ENCODE measurements at places on chromosomes 2 and 18.

DNA sequence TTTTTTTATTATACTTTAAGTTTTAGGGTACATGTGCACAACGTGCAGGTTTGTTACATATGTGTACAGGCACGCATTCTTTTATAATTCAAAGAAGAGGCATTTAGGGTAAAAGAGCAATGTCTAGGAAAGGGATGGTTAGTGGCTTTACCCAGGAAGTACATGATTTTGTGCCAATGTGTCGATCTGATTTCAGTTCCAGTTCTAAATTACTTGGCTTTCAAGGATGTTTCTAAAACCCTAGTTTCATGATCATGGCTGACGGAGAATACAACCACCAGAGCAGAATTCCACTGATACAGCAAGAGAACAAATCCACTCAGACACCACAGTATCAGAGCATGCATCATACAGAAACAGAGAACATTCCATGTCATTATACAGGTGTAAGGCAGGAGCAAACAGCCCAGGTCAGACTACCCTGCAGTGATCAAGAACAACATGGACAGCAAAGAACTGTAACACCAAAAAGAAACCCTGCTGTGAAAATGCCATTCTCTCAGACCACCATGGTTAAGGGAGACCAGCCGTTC is 116.7 kb upstream of the STK17B start:
- DNase-seq = no peak

DNA sequence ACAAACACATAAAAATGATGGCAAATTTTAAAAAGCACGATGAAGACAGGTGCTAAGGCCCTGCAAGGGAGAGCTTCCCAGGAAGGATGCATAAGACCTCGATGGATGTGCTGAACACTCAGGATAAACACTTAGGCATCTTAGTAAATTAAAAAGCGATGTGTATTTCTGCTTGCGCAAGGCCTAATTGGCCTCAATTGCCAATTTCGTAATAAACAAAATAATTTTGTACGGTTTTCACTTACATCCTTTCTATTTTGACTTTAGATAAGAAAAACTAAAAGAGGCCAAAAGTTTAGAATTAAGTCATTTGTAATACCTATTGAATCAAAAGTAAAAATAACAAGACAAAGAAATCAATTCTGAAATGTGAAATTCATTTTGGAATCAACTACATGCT is 189.1 kb downstream of the TCF4 start:
- DNase-seq = no peak

- peak; percentile 48 for DNase-seq
Measured at GRCh38 chr2:203814661-203815540, 52.7 kb upstream of the CTLA4 start.

DNA sequence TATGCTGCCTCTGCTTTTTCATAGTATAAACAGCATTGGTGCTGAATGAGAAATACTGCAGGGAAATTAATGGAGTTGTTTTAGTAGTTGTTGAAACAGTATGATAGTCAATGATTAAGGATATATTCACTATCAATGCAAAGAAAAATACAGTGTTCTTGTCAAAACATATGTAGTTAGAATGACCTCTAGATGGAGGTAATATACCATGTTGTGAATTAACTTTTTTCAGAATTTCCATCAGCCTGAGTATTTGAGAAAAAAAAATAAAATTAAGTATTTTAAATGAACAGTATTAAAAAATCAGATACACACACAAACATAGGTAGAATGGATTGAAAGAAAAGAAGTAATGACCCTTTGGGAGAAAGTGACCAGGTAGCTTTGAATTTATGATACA is 59.5 kb downstream of the RMDN2 start:
- no peak for DNase-seq

DNA sequence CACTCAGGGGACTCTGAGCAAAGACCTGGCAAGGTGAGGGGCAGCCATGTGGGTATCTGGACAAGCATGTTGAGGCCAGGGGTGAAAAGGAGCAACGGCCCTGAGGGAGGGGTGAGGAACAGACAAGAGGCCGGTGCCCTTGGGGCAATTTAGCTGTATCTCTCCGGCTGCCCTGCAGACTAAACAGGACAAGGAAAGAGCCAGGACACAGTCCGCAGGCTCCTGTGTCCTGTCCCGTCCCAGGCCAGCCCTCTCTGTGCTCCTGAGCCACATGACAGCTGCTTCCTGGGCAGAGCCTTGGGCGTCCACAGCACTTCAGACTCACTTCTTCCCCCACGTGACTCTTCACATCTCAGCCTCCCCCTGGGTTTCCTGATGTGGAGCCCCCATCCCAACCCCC is 206.1 kb downstream of the KLHL29 start:
- DNase-seq = no peak

GRCh38 chr18:11821208-11821607 is 30.0 kb upstream of the CHMP1B start:
- no peak for DNase-seq

DNA sequence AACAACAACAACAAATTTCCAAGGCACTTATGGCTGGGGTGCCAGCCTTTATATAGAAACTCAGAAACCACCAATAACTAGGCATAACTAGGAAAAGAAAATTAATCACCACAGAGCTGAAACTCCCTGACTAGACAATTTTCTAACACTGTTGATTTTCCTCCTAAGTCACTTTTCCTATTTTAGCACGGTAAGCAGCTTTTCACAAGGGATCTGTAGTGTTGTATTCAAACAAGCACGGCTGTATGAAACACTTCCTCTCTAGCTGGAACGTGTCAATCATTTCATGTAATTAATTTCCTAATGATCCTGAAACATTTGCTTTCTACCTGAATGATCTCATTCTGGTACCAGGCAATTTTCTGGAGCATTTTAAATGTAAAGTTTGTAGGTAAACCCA is 645.0 kb downstream of the IRS1 start:
- no peak for DNase-seq

GRCh38 chr2:101710471-101711318 is 13.2 kb downstream of the MAP4K4 start:
- DNase-seq = no peak

- no peak for DNase-seq
Measured at GRCh38 chr18:74244554-74244953, 47.2 kb downstream of the CYB5A start.

GRCh38 chr2:127164761-127165538 is 55.1 kb downstream of the CYP27C1 start:
- DNase-seq = no peak

GRCh38 chr2:147442816-147443215 is 402.0 kb upstream of the ACVR2A start:
- no peak for DNase-seq

GRCh38 chr2:189147361-189147760 is 32.2 kb downstream of the COL5A2 start:
- no peak for DNase-seq

DNA sequence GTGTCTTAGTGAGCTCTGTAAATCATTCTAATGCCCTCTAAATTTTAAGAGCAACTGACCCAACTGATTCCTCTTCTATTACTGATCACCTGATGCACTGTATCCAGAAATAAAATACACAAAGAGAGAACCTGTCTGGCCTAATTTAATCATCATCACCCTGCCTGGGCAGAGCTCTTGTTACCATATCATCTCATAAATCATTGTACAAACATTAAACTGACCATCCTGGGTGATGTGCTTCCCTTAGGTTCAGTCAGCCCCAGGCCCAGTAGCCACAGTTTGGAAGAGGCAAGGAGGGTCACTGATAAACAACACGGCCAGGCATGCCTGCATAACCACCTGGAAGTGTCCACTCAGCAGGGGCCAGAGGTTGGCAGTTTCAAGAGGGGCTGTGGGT is 22.7 kb upstream of the ACMSD start:
- DNase-seq = no peak

GRCh38 chr2:172420216-172420615 is 7.2 kb upstream of the ITGA6 start:
- no peak for DNase-seq

DNA sequence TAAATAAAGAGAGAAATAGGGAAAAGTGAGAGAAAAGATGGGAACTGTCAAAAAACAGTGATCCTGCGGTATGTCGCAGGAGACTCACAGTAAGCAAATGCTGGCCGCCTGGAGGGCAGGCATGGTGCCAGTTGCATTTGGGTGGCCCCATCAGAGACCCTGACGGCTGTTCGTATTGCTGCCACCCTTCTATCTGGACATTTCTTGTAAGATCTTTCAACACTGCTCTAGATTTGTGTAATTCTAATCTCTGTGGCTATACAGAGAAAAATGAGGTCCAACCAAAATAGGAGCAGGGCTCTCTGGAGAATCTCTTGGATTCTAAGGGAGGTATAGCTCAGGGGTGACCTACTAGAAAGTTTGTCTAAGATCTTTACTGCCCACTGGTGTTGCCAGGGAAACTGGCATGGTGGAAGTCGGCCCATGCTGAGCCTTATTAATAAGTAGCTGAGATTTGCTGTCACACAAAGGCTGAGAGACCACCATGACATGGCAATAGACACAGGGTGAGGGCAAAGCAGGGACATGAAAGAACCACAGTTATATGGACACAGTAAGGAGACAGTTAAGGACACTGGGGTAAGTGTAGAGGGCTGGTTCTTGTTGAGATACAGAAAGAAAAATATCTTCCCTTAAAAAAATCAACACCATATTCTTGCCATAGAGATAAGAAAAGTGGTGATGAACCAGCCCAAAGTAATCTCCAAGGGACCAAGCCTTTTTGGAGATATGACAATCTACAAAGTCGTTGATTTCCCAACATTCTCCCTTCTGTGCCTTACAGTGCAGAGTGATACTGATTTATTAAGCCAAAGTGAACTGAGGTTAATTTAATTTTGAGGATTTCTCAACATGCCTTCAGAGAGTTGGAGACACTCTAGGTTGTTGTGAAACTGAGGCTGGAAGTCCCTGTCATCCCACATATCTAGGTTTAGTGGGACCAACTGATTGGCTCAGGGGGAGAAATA is 26.4 kb upstream of the FZD7 start:
- no peak for DNase-seq

- no peak for DNase-seq
Measured at GRCh38 chr2:152646775-152647174, 70.5 kb downstream of the PRPF40A start.

- DNase-seq = no peak
Measured at GRCh38 chr2:208013285-208014178, 11.8 kb downstream of the PLEKHM3 start.

GRCh38 chr18:80004600-80005342 is 16.4 kb upstream of the TXNL4A start:
- no peak for DNase-seq

- no peak for DNase-seq
Measured at GRCh38 chr2:52976143-52976949, 791.3 kb upstream of the CHAC2 start.

DNA sequence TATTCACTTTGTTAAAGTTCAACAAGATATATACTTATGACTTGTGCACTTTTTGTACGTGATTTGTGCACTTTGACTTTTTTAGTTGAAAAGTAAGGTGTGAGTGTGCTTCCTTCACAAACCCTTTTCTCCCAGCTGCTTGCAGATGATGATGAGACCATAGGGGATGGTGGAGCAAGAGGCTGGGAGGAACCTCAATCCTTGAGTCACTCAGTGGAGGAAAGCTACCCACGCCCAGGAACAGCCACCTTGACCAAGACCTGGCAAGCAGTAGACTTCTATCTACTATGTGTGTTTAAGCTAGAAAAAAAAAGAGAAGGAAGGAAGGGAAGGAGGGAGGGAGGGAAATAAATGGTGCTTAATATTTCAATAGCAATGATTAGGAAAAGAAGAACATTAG is 25.2 kb upstream of the TAF1B start:
- DNase-seq = no peak

DNA sequence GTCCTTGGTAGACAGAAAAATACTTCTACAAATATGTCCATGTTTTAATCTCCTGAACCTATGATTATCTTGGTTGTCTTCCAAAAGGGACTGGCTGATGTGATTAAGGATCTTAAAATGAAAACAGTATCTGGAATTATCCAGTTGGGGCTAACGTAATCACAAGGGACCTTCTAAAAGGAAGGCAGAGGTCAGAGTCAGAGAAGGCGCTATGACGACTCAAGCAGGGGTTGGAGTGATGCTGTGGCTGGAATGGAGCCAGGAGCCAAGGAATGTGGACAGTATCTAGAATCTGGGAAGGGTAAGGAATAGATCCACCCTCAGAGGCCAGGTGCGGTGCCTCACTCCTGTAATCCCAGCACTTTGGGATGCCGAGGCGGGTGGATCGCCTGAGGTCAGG is 4.2 kb upstream of the USP14 start:
- DNase-seq = no peak

DNA sequence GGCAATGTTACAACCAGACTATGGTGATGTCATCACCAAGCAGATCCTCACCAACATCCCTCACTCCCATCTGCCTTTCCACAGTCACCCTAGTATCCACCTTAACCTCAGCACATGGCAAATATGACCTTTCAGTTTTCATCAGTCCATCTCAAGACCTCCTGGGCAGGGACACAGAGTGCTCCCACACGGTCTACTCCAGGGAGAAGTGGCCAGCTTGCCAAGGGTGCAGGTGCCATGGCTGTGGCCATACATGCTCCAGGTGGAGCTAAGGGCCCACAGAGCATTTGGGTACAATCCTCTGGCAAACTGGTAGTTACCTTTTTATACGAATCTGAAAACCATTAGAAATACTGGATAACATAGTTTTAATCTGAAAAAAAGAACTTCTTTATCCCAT is 453.1 kb downstream of the ADCYAP1 start:
- DNase-seq = no peak

DNA sequence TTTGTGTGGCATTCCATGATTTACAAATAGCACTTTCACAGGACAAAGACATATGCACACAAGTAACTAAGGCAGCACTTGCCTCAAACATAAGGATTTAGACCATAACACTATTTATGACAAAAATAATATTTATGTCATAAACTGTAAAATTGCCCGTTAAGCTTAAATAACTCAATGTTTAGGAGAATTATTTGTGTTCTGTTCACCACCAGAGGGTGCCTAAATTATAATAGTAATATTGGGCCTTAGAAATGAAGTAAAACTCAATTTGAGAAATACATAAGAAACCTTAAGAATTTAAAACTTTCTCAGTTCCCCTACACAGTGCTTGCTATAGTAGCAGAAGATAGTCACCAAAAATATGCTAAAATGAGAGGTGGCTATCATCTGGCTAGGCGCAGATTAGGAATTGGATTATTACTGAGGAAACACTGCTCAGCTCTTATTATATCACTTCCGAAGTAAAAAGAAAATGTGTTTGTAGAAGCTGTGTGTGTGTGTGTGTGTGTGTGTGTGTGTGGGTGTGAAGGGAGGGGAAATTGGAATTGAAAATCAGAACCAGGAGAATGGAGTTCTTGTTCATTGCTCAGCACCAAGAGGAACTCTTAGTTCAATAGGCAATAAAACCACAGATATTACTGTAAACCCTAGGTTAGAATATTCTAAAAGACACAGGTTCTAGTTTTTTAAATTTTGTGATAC is 4.9 kb upstream of the CHN1 start:
- no peak for DNase-seq

- no peak for DNase-seq
Measured at GRCh38 chr2:225841314-225841713, 441.8 kb downstream of the NYAP2 start.

- DNase-seq = no peak
Measured at GRCh38 chr2:239147376-239147775, 253.4 kb downstream of the HDAC4 start.

GRCh38 chr2:197011801-197012641 is 85.5 kb upstream of the PGAP1 start:
- DNase-seq = no peak
